ENCODE measurements at places on chromosomes 4 and X.

DNA sequence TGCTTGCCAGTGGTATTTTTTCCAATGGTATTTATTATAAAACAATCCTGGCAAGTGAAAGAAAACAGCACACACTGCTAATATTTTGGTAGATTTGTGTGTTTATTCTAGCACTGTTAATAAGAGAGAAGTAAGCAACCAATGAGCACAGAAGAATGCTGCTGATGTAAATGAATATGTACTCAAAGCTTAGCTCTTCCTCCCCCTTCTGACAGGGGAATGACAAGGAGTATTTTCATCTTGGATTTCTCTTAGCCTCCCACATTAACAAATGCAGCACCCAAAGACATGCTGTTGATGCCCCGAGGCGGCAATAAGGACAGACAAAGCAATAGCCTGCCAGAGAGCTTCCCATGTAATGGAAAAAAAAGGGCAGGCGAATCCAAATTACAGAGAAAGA, 18.6 kb downstream of the ARHGAP6 start:
- DNase-seq = no peak

- DNase-seq = no peak
These were observed 42.5 kb downstream of the BMP2K start for GRCh38 chr4:78818530-78819079.

DNA sequence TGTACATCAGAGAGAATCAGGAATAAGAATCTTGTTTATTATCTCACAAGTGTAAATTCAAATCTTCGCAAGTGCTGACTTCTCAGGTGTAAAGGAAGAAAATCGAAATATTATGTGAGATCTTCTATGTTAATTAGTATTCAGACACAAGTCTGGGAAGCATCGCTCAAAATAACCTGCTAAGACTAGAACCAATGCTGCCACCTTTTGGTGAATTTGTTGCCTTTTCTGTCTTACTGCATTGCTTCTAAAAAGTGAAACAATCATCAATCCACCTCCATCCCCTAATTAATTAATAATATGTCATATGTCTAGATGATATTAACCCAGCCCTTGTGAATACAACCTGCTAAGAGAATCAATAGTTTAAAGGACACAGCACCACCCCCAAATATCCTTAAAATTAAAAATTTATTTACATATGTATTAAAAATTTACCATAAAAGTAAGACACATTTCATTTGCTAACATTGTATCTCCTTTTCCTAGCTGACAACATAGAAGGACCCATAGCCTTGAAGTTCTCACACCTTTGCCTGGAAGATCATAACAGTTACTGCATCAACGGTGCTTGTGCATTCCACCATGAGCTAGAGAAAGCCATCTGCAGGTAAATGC, 3.5 kb downstream of the EPGN start:
- DNase-seq = no peak

DNA sequence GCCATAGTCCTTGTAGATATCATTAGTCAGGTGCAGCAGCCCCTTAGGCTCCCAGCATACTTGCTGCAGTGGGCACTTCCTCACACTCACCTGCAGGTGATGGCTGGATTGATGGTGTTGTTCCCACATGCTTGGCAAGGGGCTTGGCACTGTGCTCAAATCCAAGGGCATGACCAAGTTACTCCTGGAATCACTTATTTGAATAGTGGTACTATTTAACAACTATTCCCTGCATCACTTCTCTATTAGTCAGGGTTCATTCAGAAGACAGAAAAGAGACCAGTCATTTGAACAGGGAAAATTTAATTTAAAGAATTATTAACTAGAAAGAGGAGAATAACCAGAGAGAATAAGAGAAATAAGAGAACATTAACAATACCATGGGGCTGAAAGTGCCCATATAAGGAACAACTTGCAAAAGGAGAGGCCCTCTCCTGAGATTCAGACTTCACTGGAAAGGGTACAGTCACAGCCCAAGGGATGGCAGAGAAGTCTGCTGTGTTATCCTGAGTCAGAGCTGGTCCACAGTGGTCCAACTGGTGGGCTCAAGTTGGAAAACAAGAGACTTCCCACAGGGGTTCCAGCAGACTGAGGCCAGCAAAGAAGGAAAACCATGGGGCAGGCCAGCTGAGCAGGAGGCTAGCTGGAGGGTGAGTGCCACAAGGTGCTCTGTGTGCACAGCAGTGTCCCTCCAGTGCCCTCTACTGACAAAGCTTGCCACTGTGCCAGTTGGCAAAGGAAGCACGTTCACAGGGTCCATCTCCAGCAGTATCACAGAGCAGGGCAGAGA, 9.8 kb downstream of the SPP1 start:
- DNase-seq = peak; percentile 82

DNA sequence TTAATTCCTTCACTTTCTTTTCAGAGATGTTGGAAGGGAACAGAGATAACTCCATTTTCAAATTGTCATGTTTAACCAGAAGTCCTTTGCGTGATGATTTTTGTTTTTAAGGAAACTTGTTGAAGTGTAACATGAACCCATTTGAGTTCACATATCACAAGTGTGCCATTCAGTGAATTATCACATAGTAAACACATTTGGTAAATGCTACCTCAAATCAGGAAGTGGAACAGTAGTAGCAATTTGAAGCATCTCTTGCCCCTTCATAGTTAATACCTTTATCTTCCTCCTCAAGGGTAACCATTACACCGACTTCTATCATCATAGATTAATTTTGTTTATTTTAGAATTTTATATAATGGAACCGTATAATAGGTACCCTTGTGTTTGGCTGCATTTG, 35.8 kb downstream of the KDM6A start:
- DNase-seq = no peak

DNA sequence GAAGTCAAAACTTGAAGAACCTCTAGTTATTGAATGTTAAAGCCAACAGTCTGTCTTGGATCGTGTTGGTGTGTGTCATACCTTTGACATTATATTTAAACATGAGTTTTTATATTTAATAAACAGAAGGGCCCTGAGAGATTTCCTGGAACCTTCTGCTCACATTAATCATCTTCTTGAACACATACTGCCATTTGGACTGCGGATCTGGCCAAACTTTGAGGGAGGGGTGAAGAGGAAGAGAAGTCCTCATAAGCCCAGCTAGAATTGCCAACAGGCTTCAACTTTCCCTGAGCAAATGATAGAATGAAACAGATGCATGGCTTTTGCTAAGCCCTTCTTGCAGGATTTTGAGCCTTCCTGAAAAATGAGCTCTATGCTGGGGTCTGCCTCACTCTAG, 27.4 kb downstream of the CCKAR start:
- DNase-seq = peak; percentile 7

DNA sequence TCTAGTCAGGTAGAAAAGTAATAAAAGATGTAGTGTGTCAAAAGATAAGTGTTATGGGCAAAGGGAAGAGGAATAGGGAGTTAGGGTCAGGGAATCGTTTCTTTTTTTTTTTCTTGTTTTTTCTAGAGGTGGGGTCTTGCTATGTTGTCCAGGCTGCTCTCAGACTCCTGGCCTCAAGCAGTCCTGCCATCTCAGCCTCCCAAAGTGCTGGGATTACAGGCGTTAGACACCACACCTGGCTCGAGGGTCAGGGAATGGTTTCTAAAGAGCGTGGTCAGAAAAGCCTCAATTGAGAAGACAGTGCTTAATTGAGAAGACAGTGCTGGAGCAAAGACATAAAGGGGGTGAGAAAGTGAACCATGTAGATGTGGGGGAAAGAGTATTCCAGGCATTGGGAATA, 19.1 kb downstream of the SMARCAD1 start:
- no peak for DNase-seq

- DNase-seq = no peak
These were observed 136.2 kb upstream of the HCCS start for GRCh38 chrX:10974920-10975319.

DNA sequence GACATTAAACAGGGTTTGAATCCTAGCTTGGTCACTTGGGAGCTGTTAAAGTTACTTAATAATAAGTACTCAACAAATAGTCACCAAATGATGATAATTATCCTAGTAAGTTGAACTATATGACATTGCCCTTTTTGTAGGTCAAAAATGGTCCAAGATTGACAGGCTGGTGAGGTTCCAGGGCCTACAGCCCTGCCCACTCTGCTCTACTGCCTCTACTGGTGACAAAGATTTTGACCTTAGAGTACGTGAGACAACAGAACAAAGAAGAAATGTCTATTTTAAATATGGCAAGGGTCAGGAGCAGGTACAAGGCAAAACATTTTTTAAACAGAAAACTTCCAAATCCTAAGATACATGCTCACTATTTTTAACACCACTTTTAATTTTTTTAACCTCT, 572 bp upstream of the SMPX start:
- DNase-seq = no peak

GRCh38 chrX:14489437-14489836, 39.9 kb upstream of the GLRA2 start:
- DNase-seq = no peak

- DNase-seq = no peak
These were observed 18.4 kb upstream of the ACE2 start for GRCh38 chrX:15619053-15619755.

- no peak for DNase-seq
These were observed 12.3 kb upstream of the CLTRN start for GRCh38 chrX:15676886-15677285.

DNA sequence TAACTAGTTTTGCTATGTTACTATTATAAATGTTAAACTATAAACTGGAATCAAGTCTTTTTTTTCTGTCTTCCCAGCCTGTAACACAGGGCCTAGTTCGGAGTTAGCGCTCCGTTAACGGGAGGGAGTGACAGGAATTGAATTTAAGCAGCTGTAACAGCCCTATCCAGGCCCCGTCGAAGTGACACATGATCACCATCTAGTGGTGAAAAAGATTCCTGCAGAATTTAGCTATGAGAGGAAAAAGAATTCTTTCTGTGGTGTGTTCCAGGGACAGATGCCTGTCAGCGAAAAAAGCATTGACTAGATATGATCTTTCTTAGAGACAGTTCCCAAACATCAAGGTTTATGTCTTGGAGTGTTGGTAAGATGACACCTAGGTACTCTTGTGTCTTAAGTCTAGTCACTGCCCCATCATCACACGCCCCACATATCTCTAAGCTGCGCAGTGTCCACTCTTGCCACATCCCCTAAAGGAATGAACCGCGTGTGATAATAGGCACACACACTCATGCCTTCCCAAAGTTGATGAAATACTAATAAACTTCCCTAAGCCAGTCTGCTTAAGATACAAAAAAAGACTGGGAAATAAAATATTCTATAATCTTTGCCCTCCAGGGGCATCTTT, 2.1 kb downstream of the GAB3 start:
- DNase-seq = no peak

- DNase-seq = no peak
These were observed 21.2 kb upstream of the MSX1 start for GRCh38 chr4:4838051-4838935.

DNA sequence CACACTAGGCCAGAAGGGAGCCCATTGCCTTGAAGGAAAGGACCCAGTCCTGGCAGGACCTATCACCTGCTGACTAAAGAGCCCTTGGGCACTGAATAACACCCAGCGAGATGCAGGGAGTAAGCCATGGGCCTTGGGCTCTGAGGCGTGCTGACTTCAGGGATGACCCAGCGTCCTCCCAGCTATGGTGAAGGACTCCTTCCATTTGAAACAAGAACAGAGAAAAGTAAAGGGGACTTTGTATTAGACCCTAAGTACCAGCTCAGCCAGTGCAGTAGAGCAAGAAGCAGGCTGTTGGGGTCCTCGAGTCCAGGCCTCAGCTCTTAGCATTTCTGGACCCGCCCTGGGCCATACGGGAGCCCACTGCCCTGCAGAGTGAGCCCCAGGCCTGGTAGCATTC, 5.1 kb downstream of the ETDA start:
- no peak for DNase-seq

DNA sequence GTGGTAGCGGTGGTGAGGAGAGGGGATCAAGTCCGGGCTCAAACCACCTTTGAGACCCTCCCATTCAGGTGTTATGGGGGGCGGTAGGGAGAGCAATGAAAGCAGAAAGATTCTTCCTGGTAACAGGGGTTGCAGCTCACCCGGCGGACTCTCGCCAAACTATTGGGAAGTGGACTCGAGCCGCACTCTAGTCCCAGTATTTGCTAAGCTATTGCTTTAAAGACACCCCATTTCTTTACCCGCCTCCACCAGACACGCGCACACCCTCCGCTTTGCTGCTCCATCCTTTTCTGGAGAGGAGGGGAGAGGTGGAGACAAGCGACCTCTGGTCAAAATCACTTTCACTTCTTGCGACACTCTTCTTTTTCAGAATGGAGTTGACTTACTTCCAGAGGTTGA, 625 bp upstream of the GABRA4 start:
- no peak for DNase-seq

DNA sequence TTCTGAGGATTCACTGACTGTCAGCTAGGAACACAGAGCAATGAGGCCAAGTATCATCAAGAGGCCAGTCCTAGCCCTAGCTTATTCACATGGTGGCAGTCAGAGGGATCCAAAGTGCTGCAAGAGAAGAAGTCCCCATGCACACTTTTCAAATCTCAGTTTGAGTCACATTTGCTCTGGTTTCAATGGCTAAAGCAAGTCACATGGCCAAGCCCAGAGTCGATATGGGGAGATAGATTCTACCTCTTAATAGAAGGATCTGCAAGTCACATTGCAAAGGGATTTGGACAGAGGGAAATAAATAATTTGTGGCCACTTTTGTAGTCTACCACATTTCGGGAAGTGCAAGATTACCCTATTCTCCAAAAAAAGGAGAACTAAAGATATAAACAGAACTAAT, 3.7 kb upstream of the LCORL start:
- DNase-seq = no peak

DNA sequence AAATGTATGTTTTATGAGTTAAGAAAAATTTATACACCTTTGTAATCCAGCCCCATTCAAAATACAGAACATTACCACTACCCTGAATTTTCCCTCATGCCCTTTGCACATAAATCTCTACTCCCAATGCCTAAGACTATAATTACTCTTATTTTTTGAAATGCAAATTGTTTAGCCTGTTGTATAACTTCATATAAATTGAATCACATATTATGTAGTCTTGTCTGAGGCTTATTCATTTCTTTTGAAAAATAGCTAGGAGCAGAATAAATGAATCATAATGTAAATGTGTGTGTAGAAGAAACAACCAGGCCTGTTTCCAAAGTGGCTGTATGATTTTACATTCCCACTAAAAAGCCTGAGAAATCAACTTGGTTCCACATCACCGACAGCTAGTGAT, 319.8 kb downstream of the DCAF12L2 start:
- no peak for DNase-seq

- DNase-seq = no peak
These were observed 11.4 kb downstream of the PRIMPOL start for GRCh38 chr4:184660978-184661377.

GRCh38 chr4:36237366-36238313, 6.7 kb downstream of the ARAP2 start:
- DNase-seq = no peak

GRCh38 chrX:115588179-115588578, 27.2 kb downstream of the PLS3 start:
- no peak for DNase-seq

- no peak for DNase-seq
These were observed 13.2 kb upstream of the PCDH18 start for GRCh38 chr4:137545461-137545861.

Data from left lobe of liver (tissue), 2 donors.